ENCODE measurements at places on chromosomes 11 and 22.

- DNase-seq, result no peak
Measured at GRCh38 chr11:96193745-96194443, 149.1 kb downstream of the MAML2 start.

GRCh38 chr11:19374151-19374569 lies 133.4 kb upstream of the E2F8 start:
- DNase-seq, result no peak

GRCh38 chr11:95595973-95596489 lies 193.6 kb downstream of the FAM76B start:
- no peak for DNase-seq

- no peak for DNase-seq
Measured at GRCh38 chr22:24024354-24024753, 13.2 kb downstream of the CABIN1 start.

DNA sequence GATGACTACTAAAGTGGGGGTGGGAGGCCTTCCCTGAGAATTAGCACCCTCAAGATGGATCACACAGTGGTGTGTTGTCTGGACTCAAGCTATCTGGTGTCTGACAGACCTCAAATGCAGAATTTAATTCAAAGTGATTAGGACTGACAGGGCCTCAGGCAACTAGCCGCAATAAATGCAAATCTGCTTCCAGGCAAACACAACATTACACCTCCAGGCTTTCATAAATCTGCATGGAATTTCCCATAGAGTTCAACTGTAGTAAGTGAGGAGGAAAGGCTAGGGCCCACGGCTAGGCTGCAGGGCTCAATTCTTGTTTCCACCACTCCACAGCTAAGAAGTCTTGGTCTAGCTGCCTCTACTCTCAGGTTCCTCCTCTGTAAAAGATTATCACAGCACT lies 331.4 kb downstream of the LARGE1 start:
- no peak for DNase-seq

GRCh38 chr22:37430941-37431340 lies 3.7 kb upstream of the ELFN2 start:
- DNase-seq, result no peak

- DNase-seq, result no peak
Measured at GRCh38 chr22:44753189-44754042, 1.0 kb downstream of the ARHGAP8 start.
